ENCODE measurements at places on chromosomes 4 and X.

- DNase-seq, result no peak
- no peaks in the 10 kb centered on the region for H3K36me3 ChIP-seq
- H3K27me3 ChIP-seq, result no peaks in the 10 kb centered on the region
- no peak overlapping the region for H3K27ac ChIP-seq
- no peak overlapping the region for H3K4me3 ChIP-seq
Measured at GRCh38 chr4:129455482-129455881, 359.5 kb downstream of the C4orf33 start.

- H3K27me3 ChIP-seq, result peaks cover 40% of the 10 kb centered on the region
- H3K27ac ChIP-seq, result no peak overlapping the region
- no peaks in the 10 kb centered on the region for H3K36me3 ChIP-seq
- H3K4me1 ChIP-seq, result peaks cover 10% of the 10 kb centered on the region
- peak overlapping the region; percentile 84 for H3K4me3 ChIP-seq
Measured at GRCh38 chr4:154332681-154333421, 158.7 kb downstream of the DCHS2 start.

DNA sequence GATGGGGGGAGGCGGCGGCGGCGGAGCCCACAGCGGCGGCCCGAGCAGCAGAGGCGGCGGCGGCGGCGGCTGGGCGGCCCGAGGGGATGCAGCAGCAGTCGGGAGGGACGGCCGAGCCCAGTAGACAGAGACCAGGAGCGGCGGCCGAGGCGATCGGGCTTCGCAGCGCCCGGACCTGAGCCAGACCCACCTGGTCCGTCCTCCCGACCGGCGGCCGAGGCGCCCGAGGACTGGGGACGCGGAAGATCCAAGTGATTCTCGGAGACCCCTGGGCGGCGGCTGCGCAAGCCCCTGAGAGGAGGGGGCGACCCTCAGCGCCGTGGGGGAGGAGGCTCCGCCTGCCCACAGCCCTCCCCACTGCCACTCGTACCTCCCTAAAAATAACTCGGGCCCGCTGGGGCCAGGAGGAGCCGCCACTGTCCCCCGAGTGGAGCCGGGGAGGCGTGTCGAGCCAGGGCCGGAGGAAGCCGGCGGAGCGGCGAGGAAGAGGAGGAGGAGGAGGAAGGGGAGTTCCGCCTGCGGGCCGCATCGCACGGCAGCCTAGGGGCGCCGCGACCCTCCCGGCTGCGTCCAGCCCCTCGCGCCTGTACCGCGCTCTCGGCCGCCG, 608 bp downstream of the RAPGEF2 start:
- H3K4me1 ChIP-seq, result peaks cover 48% of the 10 kb centered on the region
- H3K27ac ChIP-seq, result no peak overlapping the region
- H3K36me3 ChIP-seq, result peaks cover 2% of the 10 kb centered on the region

GRCh38 chr4:92236877-92237276, 66.9 kb upstream of the GRID2 start:
- H3K4me3 ChIP-seq, result no peak overlapping the region
- no peaks in the 10 kb centered on the region for H3K36me3 ChIP-seq
- H3K4me1 ChIP-seq, result no peaks in the 10 kb centered on the region
- no peak overlapping the region for H3K27ac ChIP-seq

GRCh38 chr4:126748736-126749135, 884.0 kb upstream of the INTU start:
- no peaks in the 10 kb centered on the region for H3K36me3 ChIP-seq
- no peak overlapping the region for H3K27ac ChIP-seq
- no peak for DNase-seq
- no peaks in the 10 kb centered on the region for H3K27me3 ChIP-seq

DNA sequence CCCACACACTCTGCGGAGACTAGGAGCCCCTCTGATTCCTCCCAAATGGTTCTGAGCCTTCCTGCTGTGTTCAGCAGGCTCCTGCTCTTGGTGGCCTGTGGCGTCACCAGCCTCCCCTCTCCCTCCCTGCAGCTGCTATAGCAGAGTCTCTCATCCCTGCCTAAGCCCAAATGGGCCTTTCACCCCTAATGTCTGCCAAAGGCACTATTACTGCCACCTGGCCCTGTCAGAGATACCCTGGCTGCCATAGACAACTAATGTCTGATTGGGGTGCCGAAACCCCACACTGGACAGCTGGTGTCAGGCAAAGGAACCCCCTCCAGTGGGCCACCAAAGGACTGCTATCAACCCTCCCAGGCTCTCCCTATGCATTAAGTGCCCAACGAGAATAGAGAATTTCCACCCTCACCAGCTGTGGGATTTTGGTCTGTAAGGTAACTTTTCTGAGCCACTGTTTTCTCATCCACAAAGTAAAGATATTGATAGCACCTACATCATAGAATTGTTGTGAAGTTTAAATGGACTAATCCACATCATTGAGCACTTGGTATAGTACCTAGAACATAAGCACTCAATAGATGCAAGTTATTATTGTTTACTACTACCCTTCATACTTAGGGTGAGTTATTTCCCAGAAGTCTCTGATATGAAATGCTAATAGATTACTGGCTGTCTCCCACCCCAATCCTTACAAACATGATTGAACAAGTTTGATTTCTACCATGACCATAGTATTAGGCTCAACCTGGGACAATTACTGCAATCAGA, 421.3 kb downstream of the MID1IP1 start:
- no peak overlapping the region for H3K4me3 ChIP-seq
- H3K27ac ChIP-seq, result no peak overlapping the region
- H3K27me3 ChIP-seq, result no peaks in the 10 kb centered on the region
- no peaks in the 10 kb centered on the region for H3K36me3 ChIP-seq

- no peaks in the 10 kb centered on the region for H3K4me1 ChIP-seq
- no peak overlapping the region for H3K4me3 ChIP-seq
- no peak for DNase-seq
- H3K36me3 ChIP-seq, result no peaks in the 10 kb centered on the region
Measured at GRCh38 chrX:40411340-40412111, 169.2 kb upstream of the ATP6AP2 start.

- no peak overlapping the region for H3K4me3 ChIP-seq
- peaks cover 4% of the 10 kb centered on the region for H3K27me3 ChIP-seq
- H3K27ac ChIP-seq, result no peak overlapping the region
- DNase-seq, result no peak
Measured at GRCh38 chrX:71215338-71215912, 7.6 kb upstream of the GJB1 start.

GRCh38 chr4:64539234-64539849, 130.1 kb upstream of the TECRL start:
- no peaks in the 10 kb centered on the region for H3K36me3 ChIP-seq
- H3K27ac ChIP-seq, result no peak overlapping the region
- H3K27me3 ChIP-seq, result no peaks in the 10 kb centered on the region
- no peak overlapping the region for H3K4me3 ChIP-seq
- H3K4me1 ChIP-seq, result no peaks in the 10 kb centered on the region
- DNase-seq, result no peak

GRCh38 chr4:15963576-15963975, 601 bp upstream of the FGFBP2 start:
- peak overlapping the region; percentile 15 for H3K27ac ChIP-seq
- peaks cover 8% of the 10 kb centered on the region for H3K4me1 ChIP-seq
- H3K36me3 ChIP-seq, result no peaks in the 10 kb centered on the region

GRCh38 chr4:36812149-36812548, 432.4 kb upstream of the NWD2 start:
- H3K4me1 ChIP-seq, result no peaks in the 10 kb centered on the region
- H3K27me3 ChIP-seq, result no peaks in the 10 kb centered on the region
- H3K4me3 ChIP-seq, result no peak overlapping the region
- no peaks in the 10 kb centered on the region for H3K36me3 ChIP-seq
- no peak overlapping the region for H3K27ac ChIP-seq
- DNase-seq, result no peak

GRCh38 chrX:149829751-149830191, 48.0 kb downstream of the MAGEA9 start:
- H3K4me1 ChIP-seq, result peaks cover 20% of the 10 kb centered on the region
- peaks cover 9% of the 10 kb centered on the region for H3K27me3 ChIP-seq
- no peaks in the 10 kb centered on the region for H3K36me3 ChIP-seq
- H3K4me3 ChIP-seq, result peak overlapping the region; percentile 85
- peak; percentile 16 for DNase-seq
- H3K27ac ChIP-seq, result peak overlapping the region; percentile 88
